Stimulated activated CD8-positive, alpha-beta memory T cell treated with anti-CD3 and anti-CD28 coated beads, Interleukin-15, amount 100 ng/mL, for 24 hours (primary cell): ENCODE measurements at places on chromosomes 4 and X.

DNA sequence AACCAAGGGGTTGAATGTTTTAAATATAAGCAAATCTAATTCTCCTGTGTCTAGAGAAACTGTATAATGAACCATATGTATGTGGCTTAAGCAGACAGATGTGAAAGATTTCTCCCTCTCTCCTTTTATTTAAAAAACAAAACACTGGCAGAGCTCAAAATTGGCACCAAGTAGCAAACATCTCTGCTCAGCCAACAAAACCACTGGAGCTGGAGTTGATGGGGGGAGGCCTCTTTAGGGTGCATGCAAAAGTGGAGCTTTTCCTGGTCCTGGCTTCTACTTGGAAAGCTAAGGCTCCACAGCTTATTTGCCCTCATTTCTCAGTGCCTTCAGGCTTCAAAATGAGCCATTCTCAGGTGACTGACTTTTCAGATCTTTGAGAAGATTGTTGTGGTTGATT is 95.6 kb downstream of the REPS2 start:
- no peak for DNase-seq

- no peak for DNase-seq
Observed at GRCh38 chrX:152259150-152259549, 120.8 kb upstream of the MAGEA10 start.

- no peak for DNase-seq
Observed at GRCh38 chr4:128009428-128009827, 44.2 kb downstream of the ABHD18 start.

DNA sequence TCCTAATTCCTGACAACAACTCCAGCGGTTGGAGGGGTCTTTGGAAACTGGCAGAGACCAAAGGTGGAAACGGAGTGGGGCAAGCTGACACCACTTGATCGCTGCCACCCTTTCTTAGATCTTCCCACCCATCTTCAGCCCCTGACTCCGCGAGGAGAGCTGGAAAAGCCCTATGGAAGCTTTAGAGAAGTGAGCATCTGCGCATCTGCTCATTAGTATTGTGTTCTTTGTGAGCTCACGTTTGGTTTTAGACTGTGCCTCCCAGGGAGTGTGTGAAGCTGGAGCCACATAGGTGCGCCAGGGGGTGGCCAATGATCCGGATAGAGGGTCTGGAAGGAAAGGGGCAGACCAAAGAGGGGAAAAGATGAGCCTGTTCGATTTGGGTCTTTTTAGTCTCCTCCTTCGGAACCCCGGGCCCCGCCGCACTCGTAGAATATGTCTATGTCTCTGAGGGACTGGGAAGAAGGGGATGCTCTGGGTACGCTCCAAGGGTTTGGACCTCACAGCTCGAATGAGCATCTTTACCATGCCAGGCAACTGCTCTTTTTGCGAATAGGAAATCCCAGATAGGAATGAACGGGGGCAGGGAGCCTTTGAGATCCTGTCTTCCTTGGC is 578 bp upstream of the DKK2 start:
- DNase-seq, result no peak

DNA sequence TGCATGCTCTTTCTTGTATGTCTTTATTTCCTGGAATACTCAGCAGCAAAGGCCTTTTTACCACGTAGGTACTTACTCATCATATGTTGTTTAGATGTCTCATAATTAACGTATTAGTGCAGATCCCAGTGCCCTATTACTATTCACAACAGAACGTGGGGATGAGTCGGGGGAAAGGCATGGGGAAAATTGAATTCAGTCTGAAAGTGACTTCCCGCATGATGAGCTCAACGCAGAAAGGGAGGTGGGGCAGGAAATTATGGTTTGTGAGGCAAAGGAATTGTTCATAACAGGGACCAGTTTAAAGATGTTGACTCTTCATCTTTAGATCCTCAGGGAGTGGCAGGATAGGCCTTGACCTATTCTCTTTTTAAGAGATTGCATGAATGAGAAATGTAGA is 2.0 kb upstream of the TMPRSS11D start:
- no peak for DNase-seq

- DNase-seq, result peak; percentile 13
Observed at GRCh38 chr4:36351082-36351666, 69.8 kb downstream of the DTHD1 start.

DNA sequence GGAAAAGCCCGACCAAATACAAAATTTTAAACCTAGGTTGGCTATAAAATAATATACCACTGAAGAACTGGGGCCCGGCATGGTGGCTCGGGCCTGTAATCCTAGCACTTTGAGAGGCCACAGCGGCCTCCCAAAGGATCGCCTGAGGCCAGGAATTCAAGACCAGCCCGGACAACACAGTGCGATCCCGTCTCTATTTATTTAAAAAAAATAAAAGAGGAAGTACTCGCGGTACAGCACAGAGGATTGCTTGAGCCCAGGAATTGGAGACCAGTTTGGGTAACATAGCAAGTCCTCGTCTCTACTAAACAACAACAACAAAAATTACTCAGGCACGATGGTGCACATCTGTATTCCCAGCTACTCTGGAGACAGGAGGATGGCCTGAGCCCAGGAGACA is 44.8 kb upstream of the CDKN2AIP start:
- DNase-seq, result no peak
